Activated CD4-positive, alpha-beta T cell treated with anti-CD3 and anti-CD28 coated beads for 24 hours (primary cell): ENCODE measurements at places on chromosomes 12 and 14.

- DNase-seq, result no peak
Observed at GRCh38 chr12:11273449-11273848, 3.9 kb upstream of the PRB3 start.

DNA sequence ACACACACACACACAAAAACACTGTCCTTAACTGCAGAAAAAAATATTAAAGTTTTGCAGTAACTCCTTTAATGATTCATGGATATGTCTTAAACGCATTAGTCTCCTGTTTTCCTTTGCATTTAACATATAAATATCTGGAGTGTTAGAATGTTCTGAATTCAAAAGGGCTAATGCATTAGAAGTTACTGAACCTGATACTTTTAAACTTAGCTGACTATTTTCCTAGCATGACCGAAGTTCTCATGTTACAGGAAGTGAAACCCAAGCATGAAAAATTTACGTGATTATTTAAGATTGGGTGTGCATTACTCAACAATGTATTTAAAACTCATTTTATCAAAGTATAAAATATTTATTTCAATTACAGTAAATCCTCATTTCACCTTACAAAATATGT, 791.2 kb downstream of the FLRT2 start:
- DNase-seq, result no peak

- no peak for DNase-seq
Observed at GRCh38 chr14:91361233-91361811, 56.3 kb downstream of the CCDC88C start.

DNA sequence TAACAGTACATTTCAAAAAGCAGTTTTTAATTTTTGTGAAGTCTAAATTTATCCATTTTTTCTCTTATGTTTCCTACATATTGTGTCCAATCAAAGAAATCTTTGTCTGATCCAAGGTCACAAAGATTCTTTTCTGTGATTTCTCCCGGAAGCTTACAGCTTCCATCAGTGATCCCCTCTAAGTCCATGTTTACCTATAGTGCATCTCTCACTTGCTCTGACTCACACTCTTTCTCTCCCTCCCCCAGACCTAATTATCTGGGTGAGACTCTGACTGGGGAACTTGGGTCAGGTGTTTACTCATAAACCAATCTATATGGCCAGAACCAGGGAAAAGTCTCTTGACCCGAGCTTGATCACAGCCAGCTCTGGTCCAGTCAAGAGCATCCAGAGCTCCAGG, 224.4 kb downstream of the SPTSSA start:
- DNase-seq, result no peak

DNA sequence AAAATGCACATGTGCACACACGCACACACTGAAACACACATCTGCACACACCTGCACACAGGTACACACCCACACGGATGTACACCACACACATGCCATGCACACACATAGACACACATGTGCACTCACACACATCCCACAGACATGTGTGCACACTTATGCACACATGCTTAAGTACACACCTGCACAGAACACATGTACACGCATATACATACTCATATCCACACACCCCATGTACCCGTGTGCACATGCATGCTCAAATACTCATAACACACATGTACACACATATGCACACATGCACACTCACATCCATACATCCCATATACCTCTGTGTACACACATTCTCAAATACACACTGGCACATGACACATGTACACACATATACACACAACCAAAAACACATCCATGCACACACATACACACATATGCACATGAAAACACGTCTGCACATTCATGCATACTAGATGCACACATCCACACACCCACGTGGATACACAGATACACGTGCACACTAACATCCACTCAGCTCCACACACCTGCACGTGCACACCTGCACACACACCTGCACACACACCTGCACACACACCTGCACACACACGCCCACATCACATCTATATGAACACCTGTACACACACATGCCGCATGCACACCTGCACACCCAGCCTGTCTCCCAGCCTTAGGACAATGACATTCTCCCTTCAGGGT, 336.7 kb downstream of the ADGRD1 start:
- no peak for DNase-seq

DNA sequence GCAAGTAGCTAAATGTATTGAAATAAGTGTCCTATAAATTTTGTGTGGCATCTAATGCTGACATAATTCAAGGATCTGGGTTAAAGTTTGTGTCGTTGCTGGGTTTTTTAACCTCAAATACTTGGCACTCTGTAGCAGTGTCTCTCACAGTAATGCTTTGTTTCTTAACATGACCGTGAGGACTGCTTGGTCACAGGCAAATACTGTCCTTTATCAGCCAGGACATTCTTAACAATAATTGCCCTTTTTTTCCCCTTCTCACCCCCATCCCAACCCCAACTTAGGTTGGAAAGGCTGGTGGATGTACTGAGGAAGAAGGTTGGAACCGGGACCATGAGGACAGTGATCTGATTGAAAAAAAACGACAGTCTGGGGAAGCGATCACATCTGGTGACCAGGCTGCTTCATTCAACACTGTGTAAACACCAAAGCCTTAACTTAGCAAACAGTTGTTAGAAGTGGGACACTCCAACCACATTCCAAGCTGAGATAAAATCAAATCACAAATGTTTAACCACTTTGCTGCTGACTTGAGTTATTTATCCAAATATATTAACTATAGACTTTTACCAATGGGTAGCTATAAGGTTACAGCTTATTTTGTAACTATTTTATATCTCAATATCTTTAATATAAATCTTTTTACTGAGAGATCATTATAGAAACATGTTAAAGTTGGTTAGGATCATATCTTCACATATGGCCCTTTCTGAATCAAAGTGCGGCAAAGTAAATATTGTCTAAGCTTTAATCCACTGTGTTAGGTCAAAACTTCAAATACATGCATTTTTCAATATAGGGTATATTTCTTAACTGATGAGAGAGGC, 48.2 kb downstream of the FOXA1 start:
- no peak for DNase-seq

GRCh38 chr12:57208631-57209282, 7.8 kb upstream of the NXPH4 start:
- DNase-seq, result no peak

DNA sequence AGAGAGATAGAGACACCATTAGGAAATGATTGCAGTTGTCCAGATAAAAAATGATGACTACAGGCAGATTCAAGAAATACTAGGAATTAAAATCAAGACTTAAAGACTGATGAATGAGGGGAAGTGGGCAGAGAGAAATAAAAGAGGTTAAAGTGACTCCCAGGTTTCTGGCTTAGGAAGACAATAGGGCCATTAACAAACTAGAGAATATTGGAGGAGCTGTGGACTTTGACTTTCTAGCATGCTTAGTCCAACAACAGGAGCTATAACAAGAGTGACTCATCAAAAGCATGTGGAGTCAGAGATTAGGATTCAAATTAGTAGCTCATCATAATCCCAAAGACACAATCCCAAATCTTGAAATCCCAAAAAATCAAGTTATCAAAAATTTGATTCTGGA, 101.5 kb downstream of the BMP4 start:
- DNase-seq, result no peak

DNA sequence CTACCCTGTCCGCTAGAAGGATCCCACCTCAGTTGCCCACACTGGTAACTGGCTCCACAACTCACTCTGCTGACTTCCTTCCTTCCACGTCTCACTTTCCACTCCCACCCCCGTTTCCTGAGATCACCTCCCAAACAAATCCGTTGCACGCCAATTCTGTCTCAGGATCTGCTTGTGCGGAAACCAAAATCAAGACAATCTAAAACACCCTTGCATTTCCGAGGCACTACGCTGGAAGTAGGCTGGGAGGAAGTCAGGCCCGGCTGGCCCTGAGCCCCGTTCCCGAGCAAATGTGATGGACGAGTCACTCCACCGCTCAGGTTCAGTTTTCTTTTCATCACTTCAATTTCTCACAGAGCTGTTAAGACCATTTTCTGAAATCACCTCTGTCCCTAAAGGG, 23.1 kb downstream of the ABCB9 start:
- no peak for DNase-seq

DNA sequence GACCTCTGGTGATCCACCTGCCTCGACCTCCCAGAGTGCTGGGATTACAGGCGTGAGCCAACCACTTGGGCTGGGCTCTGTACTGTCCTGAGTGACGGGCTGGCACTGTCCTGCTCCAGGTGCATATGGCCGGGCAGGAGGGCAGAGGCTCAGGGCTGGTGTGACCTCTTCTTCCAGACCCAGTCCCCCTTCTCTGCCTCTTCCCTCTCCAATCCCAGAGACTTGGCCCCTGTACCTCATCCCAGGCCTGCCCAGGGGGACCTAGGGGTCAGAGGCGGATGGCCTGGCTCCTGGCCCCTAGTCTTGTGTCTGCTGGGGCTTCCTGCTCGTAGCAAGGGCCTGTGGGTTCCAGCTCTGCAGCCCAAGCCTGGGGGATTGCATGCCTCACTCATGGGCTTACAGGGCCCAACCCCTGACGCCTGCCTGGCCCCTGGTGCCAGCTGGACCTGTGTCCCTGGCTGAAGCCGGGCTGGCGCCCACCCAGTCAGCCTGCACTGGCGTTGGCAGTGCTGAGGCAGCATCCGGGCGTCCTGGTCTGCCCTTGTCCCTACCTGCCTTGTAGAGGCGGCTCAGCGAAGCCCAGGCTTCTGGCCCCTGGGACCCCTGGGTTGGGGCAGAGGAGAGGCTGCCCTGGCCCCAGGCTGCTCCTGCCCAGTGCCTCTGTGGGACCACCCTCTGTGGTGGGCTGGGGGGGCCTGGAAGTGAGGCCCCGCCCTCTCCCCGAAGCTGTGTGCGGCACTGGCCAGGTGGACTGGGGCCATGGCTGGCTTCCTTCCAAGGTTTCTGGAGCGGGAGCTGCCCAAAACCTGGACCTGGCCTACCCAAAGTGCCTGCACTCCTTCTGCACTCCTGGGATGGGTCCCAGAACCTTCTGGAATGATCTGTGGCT, 4.3 kb downstream of the TEDC1 start:
- DNase-seq, result no peak

- no peak for DNase-seq
Observed at GRCh38 chr14:58415636-58416547, 11.4 kb downstream of the TIMM9 start.

DNA sequence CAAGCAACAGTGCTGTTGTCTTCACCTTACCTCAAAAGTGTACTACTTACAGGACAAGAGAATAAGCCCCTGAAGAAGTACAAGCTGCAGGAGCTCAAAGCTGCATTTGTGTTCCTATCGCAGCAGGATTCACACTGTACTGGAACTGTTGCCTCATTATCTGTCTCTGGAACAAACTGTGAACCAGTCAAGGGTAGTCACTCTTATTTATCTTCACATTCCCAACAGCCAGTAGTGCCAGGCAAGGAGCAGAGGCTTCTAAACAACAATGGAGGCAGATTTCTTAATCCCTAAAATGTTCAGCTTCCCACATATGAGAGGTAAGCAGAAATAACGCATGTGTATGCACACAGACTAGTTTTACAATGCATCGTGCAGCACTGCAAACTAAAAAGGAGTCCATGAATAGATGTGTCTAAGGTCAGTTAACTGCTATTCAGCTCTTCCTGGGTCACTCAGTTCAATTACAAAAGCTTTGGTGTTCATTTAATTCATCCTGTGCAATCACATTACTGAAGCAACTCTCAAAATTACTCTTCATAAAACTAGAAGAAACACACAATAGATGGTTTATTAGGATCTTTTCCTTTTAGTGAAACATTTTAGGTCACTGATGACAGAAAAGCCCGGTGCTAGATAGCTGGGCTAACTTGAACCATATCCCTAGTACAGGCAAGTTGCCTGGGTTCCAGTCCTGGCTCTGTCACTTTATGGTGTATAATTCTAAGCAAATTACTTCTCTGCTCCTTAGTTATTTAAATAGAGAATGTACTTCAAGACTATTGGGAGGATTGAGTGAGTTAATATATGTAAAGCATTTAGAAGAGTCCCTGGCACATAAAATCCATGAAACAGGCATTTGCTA, 2.7 kb downstream of the APPL2 start:
- no peak for DNase-seq

DNA sequence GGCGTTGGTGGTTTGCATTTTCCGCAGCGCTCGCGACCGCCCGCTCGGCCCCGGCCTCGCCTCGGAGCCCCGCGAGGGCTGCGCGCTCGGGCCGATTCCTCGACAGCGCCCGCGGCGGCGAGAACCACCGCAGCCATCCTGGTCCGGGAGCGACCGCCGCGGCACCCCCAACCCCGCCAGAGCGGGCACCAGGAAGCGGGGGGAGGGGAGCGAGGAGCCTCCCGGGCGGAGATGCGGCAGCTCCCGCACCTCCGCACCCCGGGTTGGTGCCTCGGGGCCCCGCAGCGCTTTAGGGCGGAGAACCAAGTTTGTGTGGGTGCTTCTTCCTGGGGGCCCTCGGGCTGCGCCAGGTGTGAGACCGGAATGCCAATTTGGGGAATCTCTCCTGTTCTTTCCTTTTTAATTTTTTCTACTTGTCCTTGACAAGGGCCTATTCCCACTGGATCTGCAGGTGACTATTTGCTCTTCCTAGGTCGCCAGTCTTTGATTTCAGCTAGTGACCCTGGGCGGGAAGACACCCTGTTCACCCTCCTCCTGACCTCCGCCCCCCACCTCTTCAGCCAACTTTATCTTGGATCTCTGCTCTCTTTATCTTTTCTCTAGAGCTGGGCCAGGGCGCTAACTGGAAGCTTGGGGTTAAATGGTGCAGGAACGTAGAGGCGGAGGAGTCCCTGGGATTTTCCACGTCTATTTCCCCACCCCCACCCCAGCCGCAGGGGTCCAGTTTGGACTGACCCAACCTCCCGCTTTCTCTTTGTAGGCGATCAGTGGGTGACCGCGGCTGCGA, at the start of gene SOCS2:
TSS of gene SOCS2 (plus strand) at position 751 of the 787 bp plus-strand sequence. CDS start 223 bp downstream, outside the sequence.
- DNase-seq, result no peak

DNA sequence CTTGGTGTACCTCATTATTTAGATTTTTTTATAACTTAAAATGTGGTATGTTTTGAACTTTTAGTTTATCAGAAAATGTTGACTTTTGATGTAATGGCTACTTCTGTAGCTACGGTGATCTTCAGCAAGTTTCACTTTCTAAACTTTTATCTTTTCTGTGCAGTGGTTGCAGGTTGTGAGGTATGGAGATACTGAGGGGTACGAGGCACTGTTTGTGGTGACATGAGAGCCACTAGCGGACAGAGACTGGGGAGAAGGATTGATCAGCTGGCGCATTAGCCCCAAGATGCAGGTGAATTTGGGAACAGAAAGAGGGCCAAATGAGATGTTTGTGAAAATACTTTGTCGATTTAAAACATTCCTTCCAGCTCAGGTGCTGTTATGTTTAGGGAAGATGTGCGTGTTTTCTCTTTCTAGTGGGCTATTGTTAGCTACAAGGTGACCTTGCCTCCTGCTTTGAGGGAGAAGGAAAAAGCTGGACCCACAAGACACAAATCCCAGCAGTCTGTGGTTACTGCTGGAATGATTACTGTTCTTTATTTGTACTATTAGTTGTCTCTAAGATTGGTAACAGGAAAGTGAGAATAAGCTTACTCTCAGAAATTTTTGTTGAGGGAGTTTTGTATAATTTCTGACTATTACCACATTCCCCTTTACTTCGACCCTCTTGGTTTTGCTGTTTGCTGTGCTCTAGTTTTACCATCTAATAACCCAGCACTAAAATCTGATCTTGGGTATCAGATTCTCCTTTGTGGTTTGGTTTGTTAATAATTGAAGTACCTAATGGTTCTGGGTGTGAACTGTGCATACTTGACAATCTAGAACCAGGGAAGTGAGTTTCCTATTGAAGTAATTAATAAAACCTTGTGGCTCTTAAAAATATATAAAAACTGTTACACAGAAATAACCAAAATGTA, 61.7 kb downstream of the FBXO34 start:
- no peak for DNase-seq

GRCh38 chr14:60753264-60754119, 18.9 kb downstream of the MNAT1 start:
- peak; percentile 29 for DNase-seq

GRCh38 chr12:109737126-109737525, 23.5 kb downstream of the FAM222A start:
- DNase-seq, result no peak

- no peak for DNase-seq
Observed at GRCh38 chr14:99939421-99939820, 125.8 kb upstream of the EVL start.
